ENCODE measurements at places on chromosomes 5 and 9.

DNA sequence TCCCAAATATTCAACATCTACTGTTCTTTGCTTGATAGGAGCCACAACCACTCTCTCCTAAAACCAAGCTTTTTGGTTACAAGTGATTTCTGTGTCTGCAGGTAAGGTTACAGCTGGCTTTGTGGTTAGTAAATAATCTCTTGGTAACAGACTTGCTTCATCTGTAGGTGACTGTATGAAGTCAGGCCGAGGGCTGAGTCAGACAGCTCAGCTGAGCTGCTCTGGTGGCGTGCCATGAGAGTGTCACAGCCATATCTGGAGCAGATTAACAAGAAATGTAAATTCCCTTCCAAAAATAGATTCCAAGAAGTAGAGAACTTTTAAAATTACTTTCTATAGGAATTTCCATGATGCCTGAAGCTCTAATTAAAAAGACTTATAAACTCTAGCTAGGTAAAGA lies 23.7 kb upstream of the TAS2R1 start:
- no peak overlapping the region for H3K4me3 ChIP-seq
- H3K27ac ChIP-seq: peak overlapping the region; percentile 57
- DNase-seq: peak; percentile 76

GRCh38 chr9:76198336-76198735 lies 195.9 kb downstream of the RFK start:
- H3K27ac ChIP-seq: no peak overlapping the region
- no peak for DNase-seq
- H3K27me3 ChIP-seq: no peaks in the 10 kb centered on the region
- H3K36me3 ChIP-seq: no peaks in the 10 kb centered on the region
- H3K4me3 ChIP-seq: no peak overlapping the region

GRCh38 chr5:146662229-146662628 lies 146.2 kb upstream of the GPR151 start:
- no peaks in the 10 kb centered on the region for H3K27me3 ChIP-seq
- H3K27ac ChIP-seq: no peak overlapping the region
- no peak overlapping the region for H3K4me3 ChIP-seq
- H3K4me1 ChIP-seq: no peaks in the 10 kb centered on the region
- no peak for DNase-seq

DNA sequence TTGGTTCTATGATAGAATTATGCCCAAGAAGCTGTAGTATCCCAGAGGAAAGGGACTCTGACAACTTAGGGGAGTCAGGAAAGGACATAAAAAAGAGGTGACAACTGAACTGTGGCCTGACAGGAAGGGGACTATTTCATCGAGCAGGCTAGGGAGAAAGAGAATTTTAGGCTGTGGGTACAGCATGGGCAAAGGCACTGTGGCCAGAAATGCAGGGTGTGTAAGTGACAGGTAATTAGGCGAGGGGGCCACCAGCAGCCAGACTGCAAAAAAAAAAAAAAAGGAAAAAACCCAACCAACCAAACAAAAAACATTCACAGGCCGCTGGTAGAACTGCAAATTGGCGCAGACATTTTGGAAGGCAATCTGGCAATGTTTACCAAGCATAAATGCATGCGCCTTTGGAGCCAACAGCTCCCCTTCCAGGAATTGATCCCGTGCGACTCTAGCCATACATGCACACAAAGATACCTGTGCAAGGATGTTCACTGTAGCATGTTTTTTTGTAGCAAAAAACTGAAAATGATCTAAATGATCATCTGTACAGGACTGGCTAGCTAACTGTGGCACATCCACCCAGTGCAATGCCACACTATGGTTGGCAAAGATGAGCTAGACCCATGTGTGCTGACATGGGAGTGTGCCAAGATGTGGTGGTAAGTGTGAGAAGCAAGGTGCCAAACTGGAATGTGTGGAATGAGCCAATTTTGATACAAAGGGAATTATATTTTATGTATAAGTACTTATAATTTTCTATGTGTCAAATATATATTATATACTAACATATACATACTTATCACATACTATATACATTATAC lies 1.1 kb downstream of the EIF4E1B start:
- DNase-seq: no peak
- H3K4me3 ChIP-seq: no peak overlapping the region
- H3K36me3 ChIP-seq: no peaks in the 10 kb centered on the region
- no peaks in the 10 kb centered on the region for H3K4me1 ChIP-seq
- no peak overlapping the region for H3K27ac ChIP-seq

DNA sequence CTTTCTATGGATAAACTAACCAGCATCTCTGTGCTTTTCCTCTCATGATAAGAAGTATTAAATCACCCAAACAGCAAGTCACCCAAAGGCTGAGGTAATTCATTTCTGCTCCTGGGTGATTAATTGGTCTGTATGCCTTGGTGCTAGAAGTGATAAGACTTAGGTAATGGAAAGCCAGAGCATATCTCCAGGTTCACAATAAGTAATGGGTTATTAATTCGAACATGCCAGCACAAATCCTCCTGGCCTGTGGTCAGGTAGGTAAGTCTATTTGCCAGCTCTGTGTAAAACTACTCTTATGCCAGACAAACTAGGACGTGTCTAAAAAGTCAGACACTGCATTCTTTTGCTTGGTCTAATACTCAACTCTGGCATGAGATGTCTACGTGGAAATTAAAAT lies 11.2 kb upstream of the ENC1 start:
- no peak overlapping the region for H3K27ac ChIP-seq
- no peak overlapping the region for H3K4me3 ChIP-seq
- DNase-seq: no peak
- no peaks in the 10 kb centered on the region for H3K36me3 ChIP-seq
- H3K4me1 ChIP-seq: peaks cover 17% of the 10 kb centered on the region
